Activated T-cell treated with anti-CD3 and anti-CD28 coated beads, Interleukin-2, amount 50 U/mL, for 72 hours (primary cell): ENCODE measurements at places on chromosomes 16 and 17.

DNA sequence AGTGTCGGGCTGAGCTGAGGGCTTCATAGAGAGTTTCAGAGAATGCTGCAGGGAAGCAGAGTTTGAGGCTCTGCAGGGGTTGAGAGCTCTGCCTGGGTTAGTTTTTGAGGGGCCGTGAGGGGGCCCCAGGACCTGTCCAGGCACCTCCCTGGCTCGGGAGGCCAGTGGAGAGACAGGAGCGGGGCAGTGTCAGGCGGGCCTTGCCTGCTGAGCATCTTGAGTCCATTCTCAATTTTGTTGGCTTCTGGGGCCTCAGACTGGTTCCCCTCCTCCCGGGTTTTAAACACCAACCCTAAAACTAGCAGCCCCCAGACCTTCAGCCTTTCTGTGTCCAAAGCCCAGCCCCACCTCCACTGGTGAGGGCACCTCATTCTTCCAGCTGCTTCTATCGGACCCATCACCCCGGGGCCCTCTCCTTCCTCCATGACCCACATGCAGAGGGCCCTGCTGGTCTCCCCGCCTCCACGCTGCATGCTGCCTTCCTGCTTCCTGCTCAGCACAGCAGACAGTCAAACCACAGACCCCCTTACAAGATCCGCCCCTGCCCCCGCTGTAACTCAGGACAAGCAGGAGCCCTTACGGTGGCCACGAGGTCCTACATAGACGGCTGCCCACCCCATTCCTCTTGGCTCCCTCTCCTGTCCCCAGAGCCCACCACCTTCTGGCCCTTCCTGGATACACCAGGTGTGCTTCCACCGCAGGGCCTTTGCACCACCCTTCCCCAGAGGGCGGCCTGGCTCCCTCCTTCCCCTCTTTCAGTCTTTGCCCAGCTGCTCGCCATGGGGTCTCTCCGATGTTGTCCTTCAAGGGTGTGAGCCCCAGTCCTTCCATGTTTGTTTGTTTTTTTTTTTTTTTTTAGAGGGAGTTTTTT lies 3.8 kb downstream of the RNF213 start:
- DNase-seq = peak; percentile 71

GRCh38 chr17:20925091-20925490 lies 117.7 kb downstream of the USP22 start:
- DNase-seq = no peak

DNA sequence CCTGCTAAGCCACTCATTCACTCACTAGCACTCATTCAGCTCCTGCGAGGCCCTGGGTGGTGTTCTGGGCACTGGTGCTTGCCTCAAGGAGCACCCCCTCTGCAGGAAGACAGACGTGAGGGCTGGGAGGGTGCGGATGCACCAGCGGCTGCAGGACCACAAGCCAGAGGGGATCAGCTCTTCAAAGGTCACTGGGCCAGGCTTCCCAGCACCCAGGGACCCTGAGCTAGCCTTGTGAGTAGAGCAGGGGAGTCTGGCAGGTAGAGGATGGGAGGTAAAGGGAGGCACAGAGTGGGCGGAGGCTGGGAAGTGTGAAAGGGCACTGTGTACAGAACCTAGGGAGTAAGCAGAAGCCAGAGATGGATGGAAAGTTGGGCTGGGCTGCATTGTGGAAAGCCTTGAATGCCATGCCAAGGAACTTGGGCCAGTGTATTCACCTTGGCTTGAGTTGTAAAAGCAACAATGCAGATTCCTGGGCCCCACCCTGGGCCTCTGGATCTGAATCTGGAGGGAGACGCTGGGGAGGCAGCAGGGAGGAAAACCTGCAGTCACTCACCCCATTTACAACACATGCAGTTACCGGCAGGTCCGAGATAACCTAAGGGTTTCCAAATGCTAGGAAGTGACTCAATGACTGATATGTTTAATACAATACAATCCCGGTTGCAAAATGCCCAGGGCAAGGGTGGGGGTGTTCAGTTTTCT lies 1.7 kb downstream of the IL4R start:
- peak; percentile 74 for DNase-seq

DNA sequence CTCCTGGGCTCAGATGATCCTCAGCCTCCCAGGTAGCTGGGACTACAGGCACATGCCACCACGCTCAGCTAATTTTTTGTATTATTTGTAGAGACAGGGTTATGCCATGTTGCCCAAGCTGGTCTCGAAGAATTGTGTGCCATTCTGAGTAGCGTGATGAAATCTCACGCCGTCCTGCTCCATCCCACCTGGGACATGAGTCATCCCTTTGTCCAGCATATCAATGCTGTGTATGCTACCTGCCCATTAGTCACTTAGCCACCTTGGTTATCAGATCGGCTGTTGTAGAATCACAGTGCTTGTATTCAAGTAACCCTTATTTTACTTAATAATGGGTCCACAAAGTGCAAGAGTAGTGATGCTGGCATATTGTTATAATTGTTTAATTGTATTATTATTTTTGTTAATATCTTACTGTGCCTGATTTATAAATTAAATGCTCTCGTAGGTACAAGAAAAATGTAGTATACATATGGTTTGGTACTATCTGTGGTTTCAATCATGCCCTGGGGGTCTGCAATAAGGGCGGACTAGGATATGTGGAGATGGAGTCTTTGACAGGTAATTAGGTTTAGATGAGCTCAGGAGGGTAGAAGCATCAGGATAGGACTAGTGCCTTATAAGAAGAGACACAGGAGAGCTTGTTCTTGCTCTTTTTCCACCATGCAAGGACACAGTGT lies 26.6 kb upstream of the SLC13A2 start:
- no peak for DNase-seq

DNA sequence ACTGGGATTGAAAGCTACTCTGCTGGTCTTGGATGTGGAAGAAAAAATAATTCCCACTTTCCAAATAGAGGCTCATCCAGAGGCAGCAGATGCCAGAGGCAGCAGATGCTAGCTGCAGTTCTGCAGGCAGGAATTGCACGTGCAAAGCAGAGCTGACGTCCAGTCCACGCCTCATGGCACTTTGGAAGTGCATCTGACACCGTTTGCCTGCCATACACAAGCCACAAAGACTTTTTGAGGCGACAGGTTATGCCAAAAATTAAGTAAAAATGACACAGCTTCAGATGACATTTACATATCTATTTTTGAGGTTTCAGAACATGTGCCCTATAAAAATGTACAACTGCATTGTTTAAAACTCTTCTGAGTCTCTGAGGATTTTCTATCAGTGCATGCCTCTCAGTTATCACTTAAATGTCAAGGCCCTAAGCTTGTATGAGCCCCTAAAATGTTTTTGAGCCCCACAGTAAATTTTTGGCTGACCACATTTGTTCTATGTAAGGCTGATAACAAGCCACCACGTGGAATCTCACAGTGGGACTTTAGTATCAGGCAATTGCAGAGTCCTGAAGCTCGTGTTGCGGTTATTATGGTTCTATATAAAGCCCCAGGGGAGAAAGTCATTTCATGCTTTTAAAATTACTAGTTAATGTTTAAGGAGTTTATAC lies 239.2 kb downstream of the PRKCA start:
- no peak for DNase-seq

DNA sequence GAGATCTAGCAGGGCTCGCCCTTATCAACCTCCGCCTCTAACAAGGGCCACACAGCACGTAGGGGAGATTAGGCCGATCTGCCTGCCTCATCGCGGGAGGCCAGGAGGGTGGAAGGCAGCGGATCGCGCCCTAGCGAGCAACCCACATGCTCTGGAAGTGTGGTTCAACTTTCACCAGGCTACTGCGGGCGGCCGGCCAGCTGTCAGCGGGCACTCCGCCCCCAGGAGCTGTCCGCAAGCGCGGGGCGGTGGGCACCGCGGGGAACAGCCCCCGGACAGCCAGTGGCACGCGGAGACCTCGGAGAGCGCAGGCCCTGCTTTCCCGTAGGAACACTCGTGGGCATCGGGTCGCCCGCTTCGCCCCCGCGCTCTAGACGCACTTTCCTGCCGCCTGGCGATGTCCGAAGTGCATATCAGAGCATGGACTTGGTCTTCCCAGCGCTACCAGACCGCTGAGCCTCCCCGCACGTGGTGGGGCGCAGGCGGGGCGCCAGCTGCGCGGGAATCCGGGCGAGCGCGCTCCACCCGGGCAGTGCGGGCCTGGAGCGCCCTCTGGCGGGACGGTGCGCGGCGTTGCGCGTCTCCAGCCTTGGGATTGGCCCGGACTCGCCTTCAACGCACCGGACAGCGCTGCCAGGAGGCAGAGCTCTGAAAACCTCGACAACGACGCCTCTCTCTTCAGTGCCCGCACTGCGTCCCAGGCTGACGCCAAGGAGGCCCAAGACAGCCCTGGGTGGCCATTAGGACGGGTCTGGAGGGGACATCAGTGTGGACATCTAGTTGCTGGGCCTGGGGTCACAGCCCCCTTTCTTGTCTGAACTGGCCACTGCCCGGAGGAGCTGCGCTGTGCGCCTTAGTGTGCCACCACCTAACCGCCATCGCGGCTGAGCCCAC lies 3.6 kb upstream of the ZNHIT3 start:
- DNase-seq = peak; percentile 91

- DNase-seq = no peak
Observed at GRCh38 chr16:30485818-30486436, 13.4 kb downstream of the ITGAL start.

DNA sequence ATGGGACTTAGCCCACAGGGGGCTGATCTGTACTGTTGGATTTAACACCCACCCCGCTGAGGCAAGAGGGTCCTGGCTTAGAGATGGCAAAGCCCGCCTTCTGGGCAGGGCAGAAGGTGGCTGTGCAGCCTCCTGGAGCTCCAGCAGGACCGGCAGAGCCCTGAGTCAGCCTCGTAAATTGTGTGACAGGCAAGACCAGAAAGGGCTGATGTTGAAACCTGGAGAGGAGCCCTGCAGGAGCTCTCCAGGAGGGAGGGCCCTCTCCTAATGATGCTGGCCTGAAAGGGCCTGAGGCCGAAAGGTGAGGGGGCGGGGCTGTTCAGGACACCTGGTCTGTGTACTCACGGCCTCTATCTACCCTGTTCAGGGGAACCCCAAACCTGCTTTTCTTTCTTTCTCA lies 22.5 kb upstream of the MYO15B start:
- DNase-seq = no peak

GRCh38 chr17:7260151-7260550 lies 2.1 kb downstream of the CLDN7 start:
- no peak for DNase-seq

- no peak for DNase-seq
Observed at GRCh38 chr17:65345261-65346005, 208.3 kb downstream of the RGS9 start.

DNA sequence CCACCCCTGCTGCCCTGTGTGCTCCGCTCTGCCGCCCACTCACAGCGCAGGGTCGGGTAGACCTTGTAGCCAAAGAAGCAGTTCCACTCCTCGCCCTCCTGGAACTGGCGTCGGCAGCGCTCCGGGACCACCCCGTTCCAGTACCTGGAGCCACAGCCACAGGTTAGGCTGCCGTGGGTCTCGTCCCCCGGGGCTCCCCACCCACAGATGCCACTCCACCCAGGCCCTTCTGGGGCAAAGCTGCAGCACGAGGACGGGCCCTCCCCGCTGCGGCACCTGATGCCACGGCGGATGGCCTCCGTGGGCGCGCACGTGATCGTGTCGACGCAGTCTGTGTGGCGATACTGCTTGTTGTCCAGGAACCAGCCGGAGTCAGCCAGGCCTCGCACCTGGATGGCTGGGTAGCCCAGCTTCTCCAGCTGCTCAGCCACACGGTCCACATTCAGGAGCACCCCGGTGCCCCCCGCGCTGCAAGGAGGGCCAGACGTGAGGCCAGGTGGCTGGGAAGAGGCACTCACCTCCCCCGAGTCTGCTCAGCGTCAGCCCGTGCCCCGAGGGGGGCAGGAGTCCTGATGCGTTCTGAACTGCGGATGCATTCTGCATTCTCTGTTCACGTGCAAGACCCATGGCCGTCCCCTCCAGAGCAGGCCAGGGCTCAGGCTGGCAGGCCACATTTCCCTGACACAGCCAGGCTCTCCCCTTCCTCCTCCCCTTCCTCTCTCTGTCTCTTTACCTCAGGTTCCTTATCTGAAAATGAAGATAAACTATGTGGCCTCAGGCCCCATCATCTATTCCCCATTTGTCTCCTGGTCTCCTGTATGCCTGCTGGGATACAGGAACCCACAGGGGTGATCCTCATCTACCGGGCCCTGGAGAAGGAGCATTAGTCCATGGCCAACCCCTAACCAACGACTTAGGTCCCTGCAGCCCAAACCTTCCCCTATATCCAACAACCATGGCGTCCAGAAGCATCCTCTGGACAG lies 4.1 kb downstream of the NOTUM start:
- DNase-seq = no peak

- no peak for DNase-seq
Observed at GRCh38 chr16:57867000-57867561, 64.8 kb upstream of the KIFC3 start.

DNA sequence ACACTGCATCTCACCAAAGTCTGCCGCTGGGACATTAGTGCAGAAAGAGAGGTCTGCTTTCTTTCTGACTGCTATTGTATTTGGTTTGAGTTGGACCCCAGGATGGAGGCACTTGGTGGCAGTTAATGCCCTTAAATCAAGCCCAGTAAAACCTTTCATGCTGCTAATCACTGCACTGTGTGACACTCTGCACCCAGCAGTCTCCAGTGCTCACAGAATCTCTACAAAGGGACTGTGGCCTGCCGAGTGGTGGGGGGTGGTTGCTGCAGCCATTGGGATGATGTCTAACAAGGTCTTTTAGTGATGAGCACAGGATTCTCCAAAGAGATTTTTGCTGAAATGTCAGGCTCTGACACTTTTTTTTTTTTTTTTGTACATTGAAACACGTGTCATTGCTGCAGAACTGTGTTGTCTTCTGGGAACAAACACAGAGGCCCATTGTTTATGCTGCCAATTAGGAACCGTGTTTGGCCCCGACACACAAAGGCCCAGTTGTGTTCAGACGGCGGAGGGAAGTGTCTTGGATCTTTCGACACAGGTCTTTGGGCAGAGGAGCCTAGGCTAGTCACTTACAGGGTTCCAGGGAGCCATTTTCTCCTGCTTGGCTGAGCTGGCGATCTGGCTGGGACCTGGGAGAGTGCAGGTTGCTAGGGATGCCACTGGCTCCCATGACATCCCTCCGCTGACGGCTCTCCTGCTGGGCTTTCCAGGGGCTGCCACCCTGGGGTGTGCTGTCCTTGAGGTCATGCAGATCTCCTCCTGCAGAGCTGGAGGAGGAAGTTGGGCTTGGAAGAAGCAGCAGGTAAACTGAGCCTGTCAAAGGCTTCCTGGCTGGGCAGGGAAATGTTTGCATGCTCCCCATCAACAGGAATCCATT lies 16.2 kb upstream of the TNRC6C start:
- no peak for DNase-seq

- no peak for DNase-seq
Observed at GRCh38 chr16:87602821-87603683, 744 bp downstream of the JPH3 start.

- DNase-seq = no peak
Observed at GRCh38 chr16:56331915-56332314, 93.4 kb downstream of the AMFR start.

DNA sequence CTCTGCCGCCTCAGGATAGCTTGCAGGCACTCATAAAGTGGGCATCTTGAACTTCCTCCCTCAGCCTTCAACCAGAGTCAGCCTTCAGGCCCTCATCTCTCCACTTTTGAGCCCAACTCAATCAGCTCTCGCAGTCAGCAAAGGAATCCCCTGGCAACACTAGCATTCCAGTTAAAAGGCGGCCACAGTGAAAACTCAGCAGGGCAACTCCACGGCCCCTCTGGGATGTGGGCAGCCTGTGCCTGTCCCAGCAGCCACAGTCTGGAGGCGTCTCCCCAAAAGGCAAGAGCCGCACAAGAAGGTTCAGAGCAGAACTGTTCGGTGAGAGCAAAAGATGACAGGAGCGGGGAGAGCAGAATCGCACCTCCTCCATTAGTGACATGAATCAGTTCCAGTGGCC lies 9.0 kb downstream of the TMEM11 start:
- no peak for DNase-seq
